Islet precursor cell (in vitro differentiated cells): ENCODE measurements at places on chromosomes 4 and X.

GRCh38 chr4:40515398-40516293 is 114.0 kb downstream of the RBM47 start:
- DNase-seq = peak; percentile 64

- no peak for DNase-seq
Measured at GRCh38 chr4:101862595-101862994, 72.1 kb downstream of the BANK1 start.

- peak; percentile 87 for DNase-seq
Measured at GRCh38 chr4:25859429-25860148, 3.2 kb downstream of the SEL1L3 start.

- no peak for DNase-seq
Measured at GRCh38 chrX:42129022-42129940, 205.9 kb upstream of the CASK start.

GRCh38 chr4:17112292-17112659 is 213.8 kb upstream of the LDB2 start:
- no peak for DNase-seq

GRCh38 chr4:77358315-77358928 is 201.4 kb downstream of the CCNG2 start:
- peak; percentile 61 for DNase-seq

DNA sequence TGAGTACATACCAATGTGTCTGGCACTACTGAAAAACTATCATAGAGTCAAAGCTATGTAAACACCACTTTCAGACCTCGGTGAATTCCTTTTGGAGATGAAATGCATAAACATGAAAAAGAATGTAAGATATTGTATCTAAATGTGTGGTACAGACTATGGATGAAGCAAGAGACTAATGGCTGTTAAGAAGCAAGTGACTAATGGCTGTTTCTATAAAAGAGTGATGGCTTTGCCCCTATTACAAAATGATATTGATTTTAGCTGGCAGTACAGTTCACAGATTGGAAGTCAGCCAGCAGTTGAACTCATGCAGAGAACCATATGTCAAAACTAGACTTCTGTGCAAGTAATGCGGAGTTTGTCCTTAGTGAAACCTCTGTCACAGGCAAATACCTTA is 359.3 kb downstream of the GRXCR1 start:
- DNase-seq = no peak

DNA sequence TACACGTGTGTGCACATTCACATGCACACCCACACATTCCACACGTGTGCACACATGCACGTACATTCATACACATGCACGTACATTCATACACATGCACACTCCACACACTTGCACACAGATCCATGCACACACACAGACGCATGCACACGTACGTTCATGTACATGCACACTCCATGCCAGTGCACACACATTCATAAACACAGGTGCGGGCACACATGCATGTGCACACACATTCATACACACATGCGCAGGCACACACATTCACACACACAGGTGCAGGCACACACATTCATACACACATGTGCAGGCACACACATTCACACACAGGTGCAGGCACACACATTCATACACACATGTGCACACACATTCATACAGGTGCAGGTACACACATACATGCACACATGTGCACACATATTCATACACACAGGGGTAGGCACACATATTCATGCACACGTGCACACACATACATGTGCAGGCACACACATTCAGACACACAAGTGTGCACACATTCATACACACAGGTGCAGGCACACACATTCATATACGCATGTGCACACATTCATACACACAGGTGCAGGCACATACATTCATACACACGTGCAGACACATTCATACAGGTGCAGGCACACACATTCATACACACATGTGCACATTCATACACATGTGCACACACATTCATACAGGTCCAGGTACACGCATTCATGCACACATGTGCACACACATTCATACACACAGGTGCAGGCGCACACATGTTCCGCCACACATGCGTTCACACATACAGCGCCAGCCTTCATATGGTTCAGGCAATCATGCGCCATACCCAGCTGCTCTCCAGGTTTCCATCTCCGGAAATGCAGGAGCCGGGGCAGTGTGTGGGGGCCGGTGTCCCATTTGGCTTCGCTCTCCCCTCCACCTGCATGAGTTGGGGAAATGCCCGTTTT is 124.8 kb downstream of the HMX1 start:
- peak; percentile 24 for DNase-seq

DNA sequence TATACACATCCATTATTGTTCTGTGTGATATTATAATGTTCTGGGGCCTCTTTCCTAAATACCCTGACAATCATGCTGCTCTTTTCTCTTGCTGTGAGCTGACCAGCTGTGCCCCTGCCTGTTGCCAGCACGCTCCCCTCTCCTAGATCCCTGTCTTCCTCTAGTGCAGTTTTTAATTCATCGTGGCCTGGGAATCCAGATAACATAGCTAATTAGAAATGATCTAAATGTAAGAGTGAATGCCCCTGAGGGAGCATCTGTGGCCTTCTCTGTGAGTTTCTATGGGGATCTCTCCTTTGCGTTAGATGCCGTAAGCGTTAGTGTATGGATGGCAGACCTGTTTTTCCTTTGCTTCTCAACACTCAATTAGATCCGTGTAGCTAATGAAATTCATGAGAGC is 434.3 kb downstream of the SPRY1 start:
- DNase-seq = no peak

DNA sequence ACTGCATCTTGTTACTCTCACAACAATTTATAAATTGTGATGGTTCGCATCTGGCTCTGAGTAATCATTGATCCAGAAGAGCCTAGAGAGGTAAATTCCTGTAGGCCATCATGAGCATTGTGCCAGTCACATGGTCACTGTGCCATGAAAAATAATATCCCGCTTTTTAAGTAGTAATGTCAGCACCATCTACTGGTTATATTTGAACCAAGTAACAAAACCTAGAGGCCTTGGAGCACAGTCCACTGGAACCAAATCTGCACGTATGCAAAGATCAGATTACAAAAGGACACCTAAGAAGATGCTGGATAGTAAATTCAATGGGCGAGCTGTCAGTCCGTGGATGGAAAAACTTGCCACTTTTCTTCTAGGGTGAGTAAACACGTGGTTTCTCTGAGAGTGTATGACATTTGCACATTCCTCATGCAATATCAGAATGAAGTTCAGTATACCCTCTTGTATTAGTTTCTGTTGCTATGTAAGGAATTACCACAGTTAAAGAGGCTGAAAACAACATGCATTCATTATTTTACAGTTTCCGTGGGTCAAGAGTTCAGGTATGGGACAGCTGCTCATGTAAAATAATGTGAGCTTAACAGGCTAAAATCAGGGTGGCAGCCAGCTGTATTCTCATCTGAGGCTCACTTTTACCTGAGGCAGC is 26.8 kb downstream of the FAM114A1 start:
- no peak for DNase-seq

DNA sequence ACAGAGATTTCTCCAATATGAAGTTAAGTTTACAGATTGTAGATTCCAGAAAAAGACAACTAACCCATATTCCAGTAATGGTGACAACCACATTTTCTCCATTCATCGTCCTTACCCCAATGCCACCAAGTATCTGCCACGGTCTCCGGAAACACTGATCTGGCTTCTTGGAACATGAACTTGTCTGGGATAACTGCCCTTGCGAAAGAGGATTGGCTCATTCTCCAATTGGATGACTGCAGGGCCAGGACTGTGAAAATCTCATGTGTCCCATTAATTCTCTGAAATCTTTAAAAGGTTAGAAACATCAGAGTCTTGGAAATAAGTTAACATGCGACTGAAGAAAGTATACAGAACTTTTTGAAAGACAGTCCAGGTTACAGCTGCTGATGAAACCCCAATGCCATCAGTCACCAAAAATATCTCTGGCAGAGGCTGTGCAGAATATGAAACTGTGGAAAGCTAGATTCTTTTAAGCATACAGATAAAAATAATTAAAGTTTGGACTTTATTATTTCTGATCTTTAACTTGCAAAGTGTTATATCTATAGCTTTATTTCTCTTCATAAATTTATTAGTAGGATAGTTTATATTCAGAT is 496.9 kb downstream of the PPARGC1A start:
- DNase-seq = no peak

DNA sequence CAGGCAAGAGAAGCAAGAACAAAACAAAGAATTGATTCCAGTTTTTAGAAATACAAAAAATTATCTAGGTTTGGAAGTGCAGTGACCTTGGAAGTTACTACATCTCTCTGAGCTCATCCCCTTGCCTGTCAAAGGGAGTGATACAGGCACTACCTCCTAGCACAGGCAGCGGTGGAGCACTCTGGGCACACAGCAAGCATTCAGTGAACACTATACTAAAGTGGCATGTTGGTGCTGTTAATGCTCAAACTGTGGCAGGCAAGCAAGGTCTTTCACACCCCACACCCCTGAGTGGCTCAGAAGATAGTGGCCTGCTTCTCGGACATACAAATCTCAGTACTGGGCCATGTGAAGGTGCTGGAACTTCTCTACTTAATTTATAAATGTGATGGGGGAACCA is 51.2 kb downstream of the DRD5 start:
- no peak for DNase-seq
